ENCODE measurements at places on chromosomes 2 and 18.

DNA sequence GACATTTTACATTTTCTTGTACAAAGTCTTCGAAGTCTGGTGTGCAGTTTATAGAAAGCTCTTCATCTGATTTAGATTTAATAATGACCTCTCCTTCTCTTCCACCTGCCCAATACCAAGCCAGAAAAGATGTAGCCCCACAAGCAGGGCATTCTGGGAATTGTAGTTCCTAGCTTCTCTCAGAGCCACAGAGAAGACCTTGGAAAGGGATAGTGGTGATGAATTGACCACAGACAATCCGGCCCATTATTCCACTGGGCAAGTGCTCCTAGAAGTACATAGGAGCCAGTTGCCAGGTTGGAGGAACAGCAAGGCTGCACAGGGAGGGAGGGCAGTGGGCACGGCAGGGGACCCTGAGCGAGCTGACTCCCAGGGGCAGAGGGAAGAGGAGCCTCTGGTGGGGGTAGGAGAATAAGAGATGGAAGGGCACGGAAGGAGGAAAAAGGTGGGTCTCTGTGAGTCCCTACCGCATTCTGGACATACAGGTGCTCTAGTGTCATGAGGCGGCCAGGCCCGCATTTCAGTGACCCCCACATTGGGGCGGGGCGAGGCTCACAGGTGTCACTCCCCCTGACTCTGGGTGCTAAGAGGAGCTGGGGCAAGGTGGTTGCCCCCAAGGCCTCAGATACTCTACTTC lies 152.5 kb upstream of the HAAO start:
- no peak for DNase-seq

DNA sequence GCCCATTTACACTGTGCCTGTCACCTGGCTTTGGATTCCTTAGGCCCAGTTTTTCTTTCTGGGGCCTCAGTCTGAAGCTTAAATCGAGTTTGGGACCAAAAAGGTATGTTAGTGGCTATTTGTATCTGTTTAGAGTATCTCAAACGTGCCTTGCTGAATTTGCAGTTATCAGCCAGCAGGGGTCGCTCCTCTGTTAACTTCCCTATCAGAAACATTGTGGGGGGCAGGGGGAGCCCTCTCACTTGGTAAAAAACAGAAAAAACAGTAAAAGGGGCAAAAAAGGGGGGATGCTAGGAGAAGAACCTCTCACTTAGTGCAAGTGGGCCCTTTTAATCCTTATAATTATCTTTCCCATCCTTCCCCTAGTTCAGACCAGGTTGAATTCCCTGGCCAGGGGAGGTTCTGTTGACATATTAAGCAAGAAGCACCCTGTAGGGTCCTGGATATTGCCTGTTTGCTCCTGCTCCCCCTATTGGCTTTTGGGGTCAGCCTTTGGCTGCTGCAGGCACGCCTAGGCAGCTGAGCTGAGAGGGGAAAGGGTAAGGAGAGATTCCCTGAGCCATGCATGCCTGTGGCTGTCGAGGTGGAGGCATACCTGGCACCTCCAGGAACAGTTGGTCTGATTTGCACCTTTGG lies 8.8 kb upstream of the IFIH1 start:
- DNase-seq = no peak

- DNase-seq = no peak
Measured at GRCh38 chr2:149027590-149028250, 10.8 kb upstream of the LYPD6B start.

DNA sequence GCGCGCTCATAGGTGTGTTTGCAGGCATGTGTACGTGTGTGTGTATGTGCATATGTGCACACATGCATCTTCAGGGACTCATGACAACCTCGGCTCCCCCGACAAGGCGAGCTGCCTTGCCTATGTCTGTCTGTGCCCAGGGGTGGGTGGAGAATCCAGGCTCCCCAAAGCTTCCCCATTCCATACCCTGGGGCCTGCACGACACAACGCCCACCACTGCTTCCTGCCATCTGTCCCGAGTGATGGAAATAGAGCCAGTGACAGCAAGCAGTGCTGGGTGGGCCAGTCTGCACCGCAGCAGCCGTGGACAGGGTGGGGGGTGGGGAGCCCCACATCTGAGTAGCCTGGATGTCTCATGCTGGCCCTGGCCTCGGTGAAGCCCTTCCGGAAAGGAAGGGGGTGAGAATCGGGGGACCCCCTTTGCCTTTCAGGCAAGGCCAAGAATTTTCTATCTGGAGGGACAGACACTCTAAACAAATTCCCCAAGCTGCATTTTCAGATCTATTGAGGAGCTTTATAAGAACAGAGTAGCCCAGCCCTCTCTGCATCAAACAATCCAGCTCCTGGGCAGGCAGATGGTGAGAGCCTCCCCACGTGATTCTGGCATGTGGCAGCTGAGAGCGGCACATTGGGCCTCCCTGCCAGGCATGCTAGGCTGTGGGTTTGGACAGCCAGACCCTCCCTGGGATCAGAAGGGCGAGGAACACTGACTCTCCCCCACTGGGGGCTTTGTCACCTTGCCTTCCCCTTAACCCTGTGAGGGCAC lies 4.9 kb downstream of the KCNIP3 start:
- no peak for DNase-seq

GRCh38 chr2:240840435-240841060 lies 20.5 kb upstream of the KIF1A start:
- DNase-seq = no peak

DNA sequence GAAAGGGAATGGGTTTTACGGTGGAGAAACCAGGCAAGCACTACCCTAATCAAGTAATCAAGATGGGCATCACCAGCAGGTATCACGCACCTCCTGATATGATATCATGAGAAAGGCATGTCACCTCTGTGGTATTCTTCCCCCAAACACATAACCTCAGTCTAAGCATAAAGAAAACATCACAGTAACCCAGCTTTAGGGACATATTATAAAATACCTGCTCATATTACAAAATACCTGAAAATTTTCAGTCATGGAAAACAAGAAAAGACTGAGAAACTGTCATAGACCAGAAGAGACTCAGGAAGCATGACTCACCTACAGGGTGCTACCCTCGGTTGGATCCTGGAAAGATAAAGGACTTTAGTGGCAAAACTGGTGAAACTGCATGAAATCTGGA lies 30.5 kb downstream of the GCKR start:
- no peak for DNase-seq

DNA sequence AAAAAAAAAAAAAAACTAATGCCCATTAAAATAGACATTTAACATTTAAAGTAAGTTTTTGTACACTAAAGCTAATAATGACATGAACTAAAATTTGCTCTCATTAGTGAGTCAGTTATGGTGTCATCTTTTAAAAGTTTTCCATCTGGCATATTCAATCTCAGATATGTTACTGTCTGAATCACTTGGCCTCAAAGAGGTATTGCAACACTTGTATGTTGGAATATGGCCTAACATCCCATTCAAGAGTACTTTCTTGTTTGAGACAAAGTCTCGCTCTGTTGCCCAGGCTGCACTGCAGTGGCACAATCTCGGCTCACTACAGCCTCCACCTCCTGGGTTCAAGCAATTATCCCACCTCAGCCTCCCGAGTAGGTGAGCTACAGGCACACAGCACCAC lies 169.7 kb downstream of the TMEM163 start:
- no peak for DNase-seq

DNA sequence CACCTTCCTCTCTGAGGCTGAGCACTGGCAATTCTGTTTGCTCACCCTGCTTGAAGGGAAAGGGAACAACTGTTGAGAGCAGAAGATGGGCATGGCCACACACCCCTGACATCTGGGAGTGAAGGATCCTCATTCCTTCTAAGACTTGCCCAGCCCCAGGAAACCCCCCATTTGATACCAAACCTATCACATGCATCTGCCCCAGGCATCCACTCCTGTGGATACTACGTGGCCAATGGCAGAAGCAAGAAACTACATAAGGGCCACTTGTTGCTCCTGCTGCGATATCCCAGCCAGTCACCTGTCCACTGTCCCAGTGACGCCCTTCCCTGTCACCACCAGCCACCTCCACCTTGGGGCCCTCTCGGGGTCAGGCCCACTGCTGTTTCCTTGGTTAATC lies 185.2 kb downstream of the SMAD2 start:
- DNase-seq = no peak

DNA sequence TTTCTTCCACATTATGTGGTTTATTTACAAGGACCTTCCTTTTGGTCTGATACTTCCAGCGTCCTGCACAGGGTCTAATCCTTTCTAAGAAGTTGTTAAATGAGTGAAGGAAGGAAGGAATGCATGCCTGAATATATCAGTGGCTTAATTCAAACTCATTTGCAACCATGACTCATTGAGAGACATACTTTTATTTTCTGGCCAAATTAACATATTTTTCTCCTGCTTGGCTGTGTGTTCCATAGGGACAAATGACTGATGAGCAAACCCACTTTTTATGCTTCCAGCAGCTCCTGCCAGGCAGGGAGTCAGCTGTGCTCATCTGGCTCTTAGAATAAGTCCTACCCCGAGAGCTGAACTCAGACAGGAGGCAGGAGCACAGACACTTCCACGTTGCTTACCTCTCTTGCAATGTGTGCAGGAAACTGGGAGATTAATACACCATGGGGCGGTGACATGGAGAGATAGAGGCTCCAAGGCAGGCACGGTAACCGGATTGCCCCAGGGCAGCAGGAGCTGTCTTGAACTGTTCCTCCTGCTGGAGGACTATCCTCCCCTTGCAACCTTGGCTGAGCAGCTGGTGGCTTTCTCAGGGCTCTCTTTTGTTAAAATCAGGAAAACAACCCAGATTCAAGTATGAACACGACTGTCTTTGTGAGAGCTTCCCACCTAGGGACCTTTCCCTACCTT lies 667.5 kb upstream of the HS6ST1 start:
- DNase-seq = no peak

DNA sequence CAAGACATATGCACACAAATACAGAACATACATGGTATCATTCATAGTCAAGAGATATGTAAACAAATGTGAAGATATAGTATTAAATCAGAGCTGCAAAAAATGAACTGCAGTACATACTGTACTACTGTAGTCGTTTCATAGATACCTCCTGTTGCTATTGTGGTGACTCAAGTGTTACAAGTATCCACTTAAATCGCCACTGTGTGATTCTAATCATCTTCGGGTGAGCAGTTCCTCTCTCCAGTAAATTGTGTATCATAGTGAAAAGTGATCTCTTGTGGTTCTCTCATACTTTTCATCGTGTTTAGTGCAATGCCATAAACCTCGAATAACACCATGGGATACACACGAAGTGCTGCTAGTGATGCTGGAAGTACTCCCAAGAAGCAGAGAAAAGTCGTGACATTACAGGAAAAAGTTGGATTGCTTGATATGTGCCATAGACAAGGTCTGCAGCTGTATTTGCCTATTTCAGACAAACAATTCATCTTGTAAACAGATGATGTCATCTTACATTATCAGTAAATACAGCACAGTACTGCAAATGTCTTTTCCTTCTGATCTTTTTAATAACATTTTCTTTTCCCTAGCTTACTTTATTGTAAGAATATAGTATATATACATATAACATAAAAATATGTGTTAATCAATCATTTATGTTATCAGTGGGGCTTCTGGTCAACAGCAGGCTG lies 222.2 kb downstream of the BCL11A start:
- no peak for DNase-seq

DNA sequence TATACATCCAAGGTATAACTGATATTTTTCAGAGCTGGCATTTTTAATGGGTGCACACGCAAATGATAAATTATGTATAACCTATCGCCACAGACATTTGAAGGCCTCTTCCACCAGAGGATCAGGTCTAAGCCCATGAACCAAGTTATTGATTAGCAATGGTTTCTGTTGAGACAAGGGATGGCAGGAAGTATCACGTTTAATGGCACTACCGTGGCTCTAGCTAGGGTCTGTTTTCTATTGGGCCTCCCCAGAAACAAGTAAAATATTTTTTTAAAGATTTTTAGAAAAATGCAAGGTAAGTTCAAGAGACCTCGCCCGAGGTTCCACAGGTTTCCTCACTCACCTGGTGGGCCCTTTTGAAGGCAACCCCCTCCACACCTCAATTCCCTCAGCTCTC lies 667 bp downstream of the GFPT1 start:
- DNase-seq = no peak

DNA sequence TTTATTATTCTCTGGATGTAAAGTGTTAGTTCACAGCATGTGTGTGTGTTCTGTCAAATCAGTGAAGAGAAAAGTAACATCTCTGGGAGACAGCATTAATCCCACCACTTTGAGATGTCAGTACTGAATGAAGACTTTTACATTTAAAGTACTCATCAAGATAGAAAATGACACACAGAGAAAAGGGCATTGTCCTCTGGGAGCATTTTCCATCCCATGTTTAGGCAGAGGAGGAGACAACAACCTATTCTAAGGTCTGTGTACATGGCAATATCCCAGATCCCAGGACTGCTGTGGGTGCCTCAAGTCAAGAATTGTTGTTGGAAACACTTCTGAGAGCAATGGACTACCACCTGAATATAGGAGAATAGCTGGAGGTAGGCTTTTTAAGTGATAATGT lies 201.5 kb downstream of the PPP1R1C start:
- DNase-seq = no peak

GRCh38 chr2:3638456-3638810 lies 19.6 kb upstream of the ALLC start:
- DNase-seq = no peak

DNA sequence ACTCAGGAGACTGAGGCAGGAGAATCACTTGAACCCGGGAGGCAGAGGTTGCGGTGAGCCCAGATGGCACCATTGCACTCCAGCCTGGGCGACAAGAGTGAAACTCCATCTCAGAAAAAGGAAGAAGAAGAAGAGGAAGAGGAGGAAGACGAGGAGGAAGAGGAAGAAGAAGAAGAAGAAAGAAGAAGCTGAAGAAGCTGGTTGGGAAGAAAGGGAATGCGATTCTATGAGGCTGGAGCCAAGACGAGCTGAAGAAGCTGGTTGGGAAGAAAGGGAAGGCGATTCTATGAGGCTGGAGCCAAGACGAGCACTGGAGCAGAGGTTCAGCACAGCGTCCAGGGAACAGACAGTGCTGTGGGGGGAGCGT lies 30.3 kb upstream of the TAF1B start:
- DNase-seq = no peak

DNA sequence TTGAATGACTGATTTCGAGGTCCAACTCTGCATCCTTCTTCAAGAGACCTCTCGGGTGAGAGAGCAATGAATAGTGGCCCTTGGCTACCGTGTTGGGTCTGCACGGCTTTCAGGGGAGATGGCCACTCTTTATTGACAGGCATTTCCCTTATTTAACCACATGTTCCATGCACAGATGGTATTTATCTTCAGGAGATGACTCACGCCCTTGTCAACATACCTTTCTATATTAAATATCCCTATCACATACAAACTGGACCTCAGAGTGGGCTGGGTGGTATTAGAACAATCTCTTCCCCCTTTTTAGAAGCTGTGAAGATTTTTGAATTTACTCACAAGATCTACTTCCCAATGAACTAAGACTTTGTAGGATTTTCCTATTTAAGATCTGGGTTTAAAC lies 109.6 kb upstream of the CDC42EP3 start:
- DNase-seq = no peak

All from NK-92 treated with Interleukin-12 subunit alpha and Interleukin-12 subunit beta, amount 100 ng/mL, for 24 hours (cell line).